Kidney glomerular epithelial cell (primary cell): ENCODE measurements at places on chromosomes 6 and 20.
A peak's percentile ranks its signal among the peaks of the same experiment; 100 is the strongest.

DNA sequence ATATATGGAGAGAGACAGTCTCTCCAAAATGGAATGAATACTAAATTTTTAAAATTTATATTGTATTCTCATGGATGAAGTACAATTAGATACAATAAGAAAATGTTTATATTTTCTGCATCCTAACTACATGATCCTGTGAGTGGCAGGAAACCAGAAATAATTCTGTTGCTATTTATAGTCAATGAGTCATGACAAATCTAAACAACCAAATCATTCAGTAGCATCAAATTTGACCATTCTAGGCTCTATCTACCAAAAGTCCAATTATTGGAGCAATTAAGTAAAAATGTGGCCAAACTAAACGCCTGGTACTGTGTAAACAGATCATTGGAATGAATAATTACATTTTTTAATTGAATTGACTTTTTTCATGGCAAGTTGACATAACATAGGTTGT, 959.8 kb downstream of the EPHA7 start:
- no peak for DNase-seq

DNA sequence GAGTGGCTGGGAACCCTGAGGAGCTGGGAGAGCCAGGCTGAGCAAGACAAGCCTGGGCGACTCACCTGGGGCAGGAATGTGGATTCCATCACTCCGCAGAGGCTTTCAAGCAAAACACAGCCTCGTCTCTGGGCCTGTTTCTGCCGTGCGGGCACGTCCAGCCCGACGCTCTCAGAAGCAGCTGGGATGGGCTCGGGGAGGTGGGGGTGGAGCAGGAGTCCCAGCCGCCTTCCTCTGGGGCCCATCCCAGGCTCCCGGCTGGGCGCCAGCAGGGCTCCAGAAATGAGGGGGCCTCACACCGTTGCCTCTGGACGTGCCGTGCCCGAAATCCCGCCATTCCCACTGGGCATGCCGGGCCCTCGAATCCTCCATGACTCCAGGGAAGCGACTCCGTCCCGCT, 8.7 kb upstream of the RPS21 start:
- DNase-seq: peak; percentile 44

DNA sequence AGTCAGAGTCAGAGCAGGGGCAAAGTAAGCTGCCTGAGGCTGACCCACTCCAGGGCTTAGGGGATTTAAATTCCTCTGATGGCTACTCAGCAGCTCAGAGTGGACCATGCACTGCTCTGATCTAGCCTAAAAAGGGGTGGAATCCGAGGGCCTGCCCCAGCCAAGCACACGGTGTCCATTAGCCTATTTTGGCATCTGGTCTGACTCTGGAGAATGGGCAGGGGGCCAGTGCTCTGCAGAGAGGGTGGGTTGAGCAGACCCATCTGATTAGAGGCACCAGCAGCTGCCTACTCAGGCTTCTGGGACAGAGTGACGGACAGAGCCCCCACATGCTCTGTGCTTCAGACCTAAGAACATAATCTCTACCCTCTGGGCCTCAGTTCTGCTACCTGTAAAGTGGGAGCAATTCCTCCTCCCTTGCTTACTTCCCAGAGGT, 25.9 kb upstream of the TGM2 start:
- no peak for DNase-seq

DNA sequence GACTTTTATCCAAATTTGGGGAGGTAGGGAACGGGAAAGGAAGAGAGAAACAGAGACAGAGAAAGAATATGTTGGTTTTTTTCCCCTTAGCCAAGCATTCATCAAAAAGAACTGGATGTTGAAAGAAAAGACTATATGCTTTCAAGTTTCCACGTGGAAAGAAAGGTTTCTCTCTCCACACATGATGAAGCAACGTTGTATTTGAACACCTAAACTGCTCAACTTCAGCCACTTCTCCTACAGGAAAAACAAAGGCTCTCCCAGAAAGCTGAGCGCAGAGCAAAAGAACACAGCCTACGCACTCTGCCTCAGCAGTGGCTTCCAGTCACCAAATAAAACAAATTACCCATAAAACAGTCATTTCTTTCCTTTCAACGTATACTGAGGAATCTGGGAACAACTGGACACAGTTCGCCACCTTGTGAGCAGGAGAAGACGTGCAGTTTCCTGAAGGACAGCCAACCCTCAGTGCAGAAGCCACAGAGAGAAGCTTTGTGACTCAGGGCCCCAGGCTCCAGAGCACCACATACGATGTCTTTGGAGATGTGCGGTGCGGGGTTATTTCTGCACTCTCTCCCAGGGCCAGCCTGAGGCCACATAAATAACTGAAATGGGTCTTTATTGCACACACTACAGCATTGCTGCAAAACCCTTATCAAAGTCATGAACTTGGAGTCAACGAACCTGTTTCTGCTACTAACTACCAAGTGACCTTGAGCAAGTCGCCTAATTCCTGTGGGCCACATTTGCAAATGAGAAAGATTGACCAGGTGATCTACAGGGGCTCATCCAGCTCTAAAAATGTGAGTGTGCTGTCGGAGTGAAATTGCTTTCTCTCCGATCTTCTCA, 10.1 kb downstream of the IL17F start:
- peak; percentile 80 for DNase-seq

DNA sequence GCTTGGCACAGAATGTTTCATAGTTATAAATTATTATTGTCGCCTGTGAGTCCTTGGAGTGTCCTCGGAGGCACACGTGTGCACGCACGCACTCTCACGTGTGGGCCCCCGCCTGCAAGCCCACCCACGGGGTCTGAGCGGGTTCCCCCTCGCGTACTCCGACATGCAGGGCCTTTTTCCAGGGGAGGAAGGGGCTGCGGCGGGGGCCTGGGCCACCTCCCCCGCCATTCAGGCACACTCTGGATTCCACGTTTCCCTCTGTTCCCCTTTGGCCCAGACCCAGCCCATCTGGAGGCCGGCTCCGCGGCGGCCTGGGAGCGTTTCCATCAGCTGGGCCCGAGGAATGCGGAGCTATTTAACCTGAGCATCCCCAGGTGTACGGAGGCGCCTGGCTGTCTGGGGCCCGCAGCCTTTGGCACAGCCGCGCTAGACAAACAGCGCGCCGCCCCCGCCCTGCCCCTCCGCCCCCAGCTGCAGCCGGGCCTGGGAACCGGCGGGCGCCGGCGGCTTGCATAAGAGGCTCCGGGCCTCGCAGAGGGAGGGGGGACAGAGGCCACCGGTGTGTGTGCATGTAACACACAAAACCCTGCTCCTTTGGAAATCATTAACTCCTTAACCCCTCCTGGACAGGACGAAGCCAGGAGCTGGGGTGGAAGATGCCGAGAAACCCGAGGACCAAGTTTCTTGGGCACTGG, 3.3 kb downstream of the ID1 start:
- peak; percentile 92 for DNase-seq

DNA sequence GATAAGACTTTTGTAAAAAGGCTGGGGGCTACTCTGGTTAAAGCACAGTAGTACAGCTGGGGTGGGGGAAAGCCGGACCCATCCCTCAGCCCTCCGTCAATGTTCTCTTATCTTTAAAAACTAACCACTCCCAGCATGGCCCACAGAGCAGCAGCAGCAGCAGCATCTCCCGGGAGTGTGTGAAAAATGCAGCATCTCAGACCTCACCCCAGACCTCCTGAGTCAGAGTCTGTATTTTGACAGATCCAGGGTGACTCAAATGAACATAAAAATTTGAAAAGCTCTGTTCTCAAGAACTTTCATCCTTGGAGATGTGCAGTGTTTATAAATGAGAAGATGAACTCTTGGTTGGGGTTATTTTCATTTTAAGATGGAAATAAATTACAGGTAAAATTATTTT, 277.7 kb upstream of the ECI2 start:
- no peak for DNase-seq

DNA sequence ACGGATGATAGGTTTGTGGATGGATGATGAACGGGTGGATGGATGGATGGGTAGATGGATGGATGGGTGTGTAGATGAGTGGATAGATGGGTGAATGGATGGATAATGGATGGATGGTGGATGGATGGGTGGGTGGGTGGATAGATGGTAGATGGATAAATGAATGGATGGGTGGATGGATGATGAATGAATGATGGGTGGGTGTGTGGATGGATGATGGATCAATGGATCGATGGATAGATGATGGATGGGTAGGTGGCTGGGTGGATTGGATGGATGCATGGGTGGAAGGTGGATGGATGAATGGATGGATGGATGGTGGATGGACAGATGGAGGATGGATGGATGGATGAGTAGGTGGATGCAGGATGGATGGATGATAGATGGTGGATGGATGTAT, 394.1 kb downstream of the TAF4 start:
- no peak for DNase-seq

DNA sequence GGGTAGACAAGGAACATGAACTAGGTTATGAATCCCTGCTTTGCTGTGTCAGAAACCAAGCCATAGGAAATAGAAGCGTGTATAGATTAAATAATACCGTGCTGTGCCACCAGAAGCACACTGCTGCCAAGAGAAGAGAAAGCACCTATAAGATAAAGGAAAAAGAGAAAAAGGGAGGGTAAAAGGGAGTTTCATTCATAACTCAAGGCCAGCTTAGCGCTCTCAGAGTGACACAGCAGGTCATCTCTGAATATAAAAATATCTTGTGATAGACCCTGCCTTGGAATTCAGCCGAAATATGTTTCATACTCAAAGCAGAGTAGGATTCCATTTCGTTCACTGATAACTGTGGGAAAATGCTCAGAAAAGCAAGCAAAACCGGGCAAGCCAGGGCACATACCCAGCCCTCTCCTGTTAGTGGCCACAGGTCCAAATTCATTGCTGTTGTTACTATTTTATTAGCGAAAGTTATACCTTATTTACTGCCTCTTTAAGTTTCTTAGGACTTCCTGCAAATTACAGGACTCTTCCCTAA, 8.7 kb downstream of the JAG1 start:
- peak; percentile 26 for DNase-seq

DNA sequence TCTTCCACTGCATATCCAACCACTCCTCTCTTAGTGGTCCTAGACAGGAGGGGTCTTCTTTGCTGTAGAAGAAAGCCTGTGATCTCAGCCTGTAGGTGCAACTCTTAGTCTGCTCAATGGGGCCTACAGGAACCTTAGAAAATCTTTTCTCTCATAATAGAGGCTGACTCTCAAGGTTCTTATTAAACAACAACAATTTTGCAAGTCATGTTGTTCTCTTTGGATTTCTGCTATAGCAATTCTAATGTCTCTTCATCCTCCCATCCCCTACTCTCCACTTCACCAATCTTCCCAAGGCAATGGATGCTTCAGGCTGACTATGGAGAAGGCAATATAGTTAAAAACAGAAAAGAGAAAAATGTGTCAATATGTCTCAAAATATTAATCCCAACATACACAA, 40.8 kb upstream of the SPTLC3 start:
- no peak for DNase-seq

- DNase-seq: no peak
These were observed 27.2 kb downstream of the SLC16A10 start for GRCh38 chr6:111114482-111114881.

DNA sequence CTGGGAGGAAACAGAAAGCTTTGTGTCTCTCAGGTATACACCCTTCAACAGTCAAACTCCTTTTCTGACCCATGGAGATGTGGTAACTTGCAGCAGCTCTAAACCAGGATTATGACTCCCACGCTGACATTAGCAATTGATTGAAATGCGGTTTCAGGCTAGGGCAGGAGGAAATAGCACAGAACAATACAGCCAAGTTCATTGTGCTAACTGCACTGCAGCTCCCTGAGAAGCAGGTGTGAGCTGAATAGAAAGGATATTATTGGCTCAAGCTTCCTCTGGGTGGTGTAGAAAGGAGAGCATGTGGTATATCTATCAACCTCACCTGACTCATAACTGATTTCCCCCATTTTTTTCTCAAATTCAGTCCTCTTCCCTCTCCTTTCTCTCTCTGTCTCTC, 612.3 kb upstream of the BTBD3 start:
- DNase-seq: no peak

GRCh38 chr6:116485559-116486184, 24.5 kb downstream of the CALHM6 start:
- DNase-seq: no peak

DNA sequence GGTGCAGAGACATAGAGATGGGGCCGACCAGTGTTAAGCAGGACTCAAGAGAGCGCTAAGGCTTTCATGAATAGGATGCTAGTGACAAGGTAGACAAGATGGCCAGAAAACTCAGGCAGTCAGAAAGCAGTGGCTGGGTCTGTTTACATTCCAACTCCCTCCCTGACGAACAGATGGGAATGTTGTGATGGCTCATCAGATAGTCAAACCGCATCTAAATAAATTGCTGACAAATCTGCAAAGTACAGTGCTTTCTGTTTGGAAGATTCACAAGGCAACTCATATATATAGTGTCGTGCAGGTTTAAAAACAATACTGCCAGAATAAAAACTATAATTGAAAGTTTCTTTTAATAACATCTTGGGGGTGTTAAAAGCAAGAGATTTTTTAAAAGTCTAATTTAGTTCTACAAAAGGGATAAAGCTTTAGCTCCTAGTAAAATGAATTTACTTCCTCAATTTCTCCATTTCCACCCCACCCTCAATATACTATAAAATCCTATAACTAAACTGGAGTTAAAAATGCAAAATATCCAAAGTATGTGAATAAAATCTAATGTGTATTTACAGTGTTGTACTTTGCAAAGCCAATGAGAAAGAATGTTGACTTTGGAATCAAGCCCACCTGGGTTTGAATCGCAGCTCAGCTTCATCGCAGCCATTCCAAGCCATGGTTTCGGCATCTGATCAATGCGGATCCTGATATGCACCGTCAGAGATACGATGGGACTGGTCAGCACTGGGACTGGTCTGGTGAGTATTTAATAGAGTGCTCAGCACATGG, 247.3 kb upstream of the PDE10A start:
- DNase-seq: no peak

DNA sequence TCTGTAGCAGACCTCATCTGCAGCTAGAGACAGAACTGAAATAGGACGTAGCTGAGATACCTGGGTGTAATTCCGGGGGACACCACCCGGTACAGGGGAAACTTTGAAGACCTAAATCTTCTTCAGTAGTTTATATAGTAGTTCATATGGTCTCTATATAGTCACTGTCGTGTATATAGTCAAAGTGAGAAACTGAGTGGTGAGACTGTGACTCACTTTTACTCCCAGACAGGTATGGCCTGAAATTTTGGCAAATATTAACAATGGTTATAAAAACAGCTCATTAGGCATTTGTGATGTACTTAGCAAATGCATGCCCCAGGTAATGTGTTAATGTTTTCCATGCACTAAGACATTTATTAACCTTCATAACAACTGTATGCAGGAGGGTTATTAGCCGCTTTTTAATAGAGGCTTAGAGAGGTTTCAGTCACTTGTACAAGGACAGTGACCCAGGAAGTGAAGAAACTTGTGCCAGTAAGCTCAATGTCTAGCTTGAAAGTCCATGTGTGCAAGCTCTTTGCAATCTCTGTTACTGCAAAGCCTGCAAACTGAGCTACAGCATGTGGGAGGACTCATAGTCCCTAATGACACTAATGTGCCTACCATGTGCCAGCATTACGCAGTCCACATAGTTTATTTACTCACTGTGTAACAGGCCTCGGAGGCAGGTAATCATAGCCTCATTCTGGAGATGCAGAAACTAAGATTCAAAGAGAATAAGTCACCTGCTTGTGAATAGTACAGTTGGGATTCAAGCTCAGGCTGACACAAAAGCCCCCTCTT, 165.4 kb upstream of the CHD6 start:
- DNase-seq: no peak

GRCh38 chr6:129184324-129184723, 301.4 kb downstream of the LAMA2 start:
- DNase-seq: no peak
